ENCODE measurements at places on chromosomes 12 and 14. TPM values are rescaled to one million over a fixed set of nuclear protein-coding genes. Genes with fewer than 3 reads are reported as not detected.

BEGAIN gene
- total RNA-seq: 1.4 TPM

DPPA3 gene
- total RNA-seq: not detected

NAA30 gene
- 15.6 TPM for total RNA-seq

SELPLG gene
- total RNA-seq: 1.3 TPM

RERG gene
- total RNA-seq: 0.85 TPM

GAS2L3 gene
- total RNA-seq: 16.0 TPM

CLEC7A gene
- total RNA-seq: 2.5 TPM

GRIP1 gene
- total RNA-seq: 3.5 TPM

LRTM2 gene
- not detected for total RNA-seq

NANOG gene
- total RNA-seq: 0.09 TPM

- no peak for DNase-seq
Measured at GRCh38 chr12:130246560-130246959, 84.3 kb downstream of the FZD10 start.

DNA sequence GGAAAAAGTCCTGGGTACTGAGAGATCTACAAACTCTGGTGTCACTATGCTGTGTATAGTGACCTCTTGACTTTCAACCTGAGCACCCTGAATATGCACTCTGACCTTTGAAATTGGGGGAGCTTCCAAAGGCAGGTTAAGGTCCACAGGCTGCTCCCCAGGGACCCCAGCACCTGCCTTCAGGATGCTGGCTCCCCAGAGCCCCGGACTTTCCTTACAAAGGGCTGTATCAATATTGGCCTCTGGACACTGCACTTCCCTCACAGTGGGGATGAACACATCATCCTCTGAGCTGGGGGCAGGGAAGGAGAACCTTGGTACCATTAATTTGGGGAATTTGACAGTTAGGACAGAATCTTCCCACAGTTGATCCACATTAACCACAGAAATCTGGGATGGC lies 14.3 kb downstream of the PLD4 start:
- no peak for DNase-seq

GRCh38 chr12:27060740-27061139 lies 21.6 kb downstream of the C12orf71 start:
- no peak for DNase-seq

DNA sequence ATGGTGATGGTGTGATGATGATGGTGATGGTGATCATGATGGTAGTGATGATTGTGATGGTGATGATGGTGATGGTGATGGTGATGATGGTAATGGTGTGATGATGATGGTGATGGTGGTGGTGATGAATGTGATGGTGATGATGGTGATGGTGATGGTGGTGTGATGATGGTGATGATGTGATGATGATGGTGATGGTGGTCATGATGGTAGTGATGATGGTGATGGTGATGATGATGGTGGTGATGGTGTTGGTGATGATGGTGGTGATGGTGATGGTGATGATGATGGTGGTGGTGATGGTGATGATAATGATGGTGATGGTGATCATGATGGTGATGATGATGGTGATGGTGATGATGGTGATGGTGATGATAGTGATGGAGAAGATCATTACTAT lies 120.3 kb downstream of the ZNF664 start:
- DNase-seq: no peak

DNA sequence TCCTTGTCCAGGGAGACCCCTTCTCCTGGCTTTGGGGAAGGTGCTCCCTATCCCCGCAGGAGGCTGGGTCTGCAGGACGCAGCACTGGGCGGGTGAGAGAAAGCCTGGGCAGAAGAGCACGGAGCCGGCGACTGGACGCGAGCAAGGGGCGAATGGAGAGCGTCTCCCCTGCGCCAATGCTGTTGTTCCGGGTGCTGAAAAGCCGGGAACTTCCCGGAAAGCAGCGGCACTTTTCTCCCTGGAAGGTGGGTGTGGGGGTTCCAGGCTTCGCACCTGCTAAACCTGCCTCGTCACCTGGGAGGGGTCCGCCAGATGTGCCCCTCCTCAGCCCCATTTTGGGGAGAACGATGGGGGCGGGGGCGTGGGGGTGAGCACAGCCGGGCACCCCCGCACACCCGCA lies 417.1 kb upstream of the TMTC1 start:
- no peak for DNase-seq

DNA sequence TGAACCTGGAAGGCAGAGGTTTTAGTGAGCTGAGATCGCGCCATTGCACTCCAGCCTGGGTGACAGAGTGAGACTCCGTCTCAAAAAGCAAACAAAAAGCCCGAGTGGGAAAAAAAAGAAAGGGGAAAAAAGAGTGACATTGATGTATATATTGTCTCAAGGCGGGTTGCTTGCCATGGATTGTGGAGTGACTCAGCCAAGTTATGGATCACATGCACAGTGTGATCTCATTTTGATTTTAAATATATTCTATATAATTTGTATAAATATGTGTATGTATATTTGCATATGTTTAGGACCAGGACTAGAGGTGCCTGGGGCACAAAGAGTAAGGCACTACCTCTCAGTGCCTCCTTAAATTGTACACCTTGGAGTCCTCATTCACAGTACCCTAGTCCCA lies 116.2 kb upstream of the RASSF8 start:
- no peak for DNase-seq

DNA sequence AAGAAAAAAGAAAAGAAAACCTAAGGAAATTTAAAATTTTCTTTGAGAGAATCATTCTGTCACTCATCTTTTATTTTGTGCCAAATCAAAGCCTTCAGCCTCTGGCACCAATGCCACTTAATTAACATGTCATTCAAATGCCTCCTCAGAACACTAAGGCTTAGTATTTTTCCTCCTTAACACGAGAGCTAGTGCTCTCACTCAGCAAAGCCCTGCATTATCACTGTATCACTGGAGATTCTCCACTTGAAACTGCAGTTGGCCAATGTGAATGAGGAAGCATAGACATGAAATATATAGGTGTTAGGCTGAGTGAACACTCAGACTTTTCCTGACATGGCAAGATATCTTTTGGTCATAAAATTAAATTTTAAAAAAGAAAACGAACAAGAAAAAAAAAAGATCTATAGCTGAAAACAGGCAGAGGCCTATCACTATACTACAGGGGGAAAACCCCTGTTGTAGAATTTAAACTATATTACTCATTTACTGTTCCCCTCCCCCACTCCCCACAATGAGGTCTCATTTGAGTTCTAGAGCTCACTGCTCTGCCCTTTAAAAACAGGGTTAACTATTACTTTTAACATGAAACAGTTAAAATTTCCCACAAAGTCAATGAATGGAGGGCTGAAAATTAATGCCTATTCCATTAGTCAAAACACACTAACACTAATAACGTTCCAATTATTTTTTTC lies 5.1 kb downstream of the MBIP start:
- no peak for DNase-seq

DNA sequence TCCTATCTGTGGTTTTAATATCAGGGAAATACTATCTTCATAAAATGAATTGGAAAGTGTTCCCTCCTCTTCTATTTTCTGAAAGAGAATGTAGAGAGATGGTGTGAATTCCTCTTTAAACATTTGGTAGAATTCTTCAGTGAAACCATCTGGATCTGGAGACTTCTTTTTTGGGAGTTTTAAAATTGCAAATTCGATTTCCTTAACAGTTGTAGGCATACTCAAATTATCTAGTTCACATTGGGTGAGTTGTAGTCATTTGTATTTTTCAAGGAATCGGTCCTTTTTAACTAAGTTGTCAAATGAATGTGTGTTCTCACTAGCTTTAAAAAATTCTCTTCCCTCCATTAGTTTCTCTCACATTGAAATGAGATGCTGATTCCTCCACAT lies 75.4 kb upstream of the CHST11 start:
- DNase-seq: no peak

DNA sequence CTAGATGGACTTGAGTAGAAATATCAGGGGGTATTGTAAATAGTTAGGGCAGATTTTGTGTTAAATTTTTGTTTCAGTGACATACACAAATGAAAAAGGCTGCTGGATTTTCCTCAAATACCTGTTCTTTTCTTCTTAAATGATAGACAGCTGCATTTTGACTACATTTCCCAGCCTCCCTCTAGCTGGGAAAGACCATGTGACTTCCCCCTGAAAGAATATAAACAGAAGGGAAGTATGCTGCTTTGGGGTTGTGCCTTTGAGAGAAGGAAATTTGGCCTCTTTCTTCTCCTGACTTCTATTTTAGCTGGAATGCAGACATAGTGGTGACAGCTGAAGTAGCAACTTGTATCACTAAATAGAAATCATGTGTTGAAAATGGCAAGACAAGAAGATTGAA lies 476.1 kb upstream of the SYT1 start:
- no peak for DNase-seq

DNA sequence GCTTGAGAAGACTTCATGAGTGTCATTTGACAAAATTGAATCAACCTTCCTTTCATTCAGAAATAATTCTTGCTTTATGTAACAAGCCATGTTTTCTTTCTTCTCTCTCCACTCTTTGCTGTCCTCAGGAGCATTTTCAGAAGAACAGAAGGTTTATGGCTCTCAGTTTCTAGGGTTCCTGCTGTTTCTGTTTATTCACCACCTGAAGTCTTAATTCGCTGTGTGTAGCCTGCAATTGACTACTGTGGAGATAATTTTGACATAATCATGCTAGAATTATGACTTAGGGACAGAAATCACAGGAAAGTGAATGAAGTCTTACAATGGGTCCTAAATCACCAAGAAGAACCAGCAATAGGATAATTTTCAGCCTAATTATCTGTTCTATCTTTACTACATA lies 7.2 kb upstream of the PLEKHG7 start:
- DNase-seq: no peak

GRCh38 chr12:95131589-95132340 lies 58.3 kb upstream of the NR2C1 start:
- DNase-seq: no peak

GRCh38 chr12:7927470-7927869 lies 8.5 kb downstream of the SLC2A3 start:
- no peak for DNase-seq

- DNase-seq: no peak
Measured at GRCh38 chr14:59997449-59997848, 77.5 kb downstream of the LRRC9 start.

DNA sequence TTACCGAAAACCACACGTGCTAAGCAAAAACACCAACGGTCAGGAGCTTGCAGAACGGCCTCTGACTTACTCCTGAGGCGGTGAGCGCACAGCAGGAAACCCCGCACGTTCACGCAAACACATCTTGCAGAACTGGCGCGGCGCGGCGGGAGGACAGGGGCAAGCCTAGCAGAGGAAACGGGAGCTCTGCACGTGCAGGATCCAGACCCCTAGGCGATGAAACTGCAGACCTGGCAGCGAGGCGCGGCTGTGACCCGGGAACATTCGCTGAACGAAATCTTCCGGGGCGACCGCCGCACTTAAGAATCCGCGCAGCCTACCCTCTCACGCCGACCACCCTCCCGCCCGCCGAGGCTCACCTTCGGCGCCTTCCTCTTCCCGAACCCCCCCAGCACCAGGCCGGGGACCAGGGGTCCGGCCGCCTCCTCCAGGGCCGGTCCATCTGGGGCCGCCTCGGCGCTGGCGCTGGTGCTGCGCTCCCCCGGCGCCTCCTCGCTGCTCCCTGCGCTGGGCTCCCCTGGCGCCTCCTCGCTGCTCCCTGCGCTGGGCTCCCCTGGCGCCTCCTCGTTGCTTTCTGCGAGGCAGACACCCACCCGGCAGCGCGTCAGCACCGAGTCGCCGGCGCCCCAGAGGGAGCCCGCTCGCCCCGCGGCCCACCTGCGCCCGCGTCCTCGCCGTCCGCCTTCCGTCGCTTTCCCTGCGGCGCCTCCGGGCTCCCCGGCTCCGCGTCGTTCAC lies 615 bp downstream of the DDX51 start:
- DNase-seq: peak; percentile 21

GRCh38 chr14:70597731-70598130 lies 2.7 kb downstream of the MED6 start:
- DNase-seq: no peak

DNA sequence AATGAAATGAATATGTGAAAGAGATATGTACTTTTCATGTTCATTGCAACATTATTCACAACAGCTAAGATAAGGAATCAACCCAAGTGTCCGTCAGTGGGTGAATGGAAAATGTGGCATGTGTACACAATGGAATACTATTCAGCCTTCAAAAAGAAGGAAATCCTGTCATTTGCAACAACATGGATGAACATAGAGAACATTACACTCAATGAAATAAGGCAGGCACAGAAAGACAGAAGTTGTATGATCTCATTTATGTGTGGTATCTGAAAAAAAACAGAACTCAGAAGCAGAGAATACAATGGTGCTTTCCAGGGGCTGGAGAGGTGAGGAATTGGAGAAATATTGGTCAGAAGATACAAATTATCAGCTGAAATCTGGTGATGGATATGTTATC lies 54.0 kb downstream of the TAOK3 start:
- no peak for DNase-seq

GRCh38 chr12:58896278-58896677 lies 24.0 kb downstream of the LRIG3 start:
- DNase-seq: no peak

GRCh38 chr12:110794623-110795280 lies 52.0 kb upstream of the CCDC63 start:
- peak; percentile 42 for DNase-seq

DNA sequence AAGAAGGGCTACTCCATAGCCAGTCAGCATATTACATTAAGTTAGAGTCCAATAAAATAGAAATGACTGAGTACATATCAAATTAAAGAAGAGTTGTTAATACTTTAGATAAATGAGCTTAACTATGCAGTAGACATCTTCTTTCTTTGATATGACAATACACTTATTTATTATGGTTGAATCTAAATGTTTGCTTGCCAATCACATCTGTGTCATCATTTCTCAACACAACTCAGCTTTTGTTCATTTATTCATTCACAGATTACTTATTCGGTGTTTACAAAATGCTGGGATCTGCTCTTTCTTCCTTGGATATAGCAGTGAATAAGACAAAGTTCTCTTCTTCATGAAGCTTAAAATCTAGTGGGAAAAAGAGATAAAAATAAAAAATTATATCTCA lies 614.6 kb upstream of the ATP2B1 start:
- DNase-seq: no peak

DNA sequence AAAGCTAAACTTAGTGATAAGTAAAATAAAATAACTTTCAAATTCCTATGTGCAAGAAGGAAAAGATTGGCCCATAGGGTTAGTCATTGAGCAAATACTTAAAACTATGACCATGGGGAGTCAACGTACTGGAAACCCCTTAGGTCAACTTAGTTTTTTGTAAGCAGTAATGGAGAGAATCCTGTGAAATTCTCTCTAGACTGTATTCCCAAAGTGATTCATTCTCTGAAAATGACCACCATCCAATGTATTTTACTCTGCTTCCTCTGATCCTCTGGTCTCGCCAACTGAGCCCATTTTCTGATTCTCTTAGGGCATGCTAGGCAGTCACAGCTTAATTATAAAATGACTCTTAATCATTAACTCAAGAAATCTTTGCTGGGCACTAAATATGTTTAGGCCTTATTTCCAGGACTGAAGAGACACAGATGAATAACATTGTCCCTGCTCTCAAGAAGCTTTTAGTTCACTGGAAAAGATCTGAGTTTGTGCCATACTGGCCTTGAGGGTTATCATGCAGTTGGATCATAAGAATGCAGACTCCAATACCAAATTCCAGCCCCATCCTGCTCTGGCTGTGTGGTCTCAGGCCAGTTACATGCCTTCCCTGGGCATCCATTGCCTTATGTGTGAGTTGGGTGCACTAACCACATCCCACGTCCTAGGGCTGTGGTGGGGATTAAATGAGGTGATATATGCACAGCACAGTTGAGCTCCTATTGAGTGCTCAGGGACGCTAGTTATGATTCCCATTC lies 732.4 kb downstream of the AACS start:
- no peak for DNase-seq

Data from left colon (tissue), 2 donors.